ENCODE measurements at places on chromosomes 11 and 22.

DNA sequence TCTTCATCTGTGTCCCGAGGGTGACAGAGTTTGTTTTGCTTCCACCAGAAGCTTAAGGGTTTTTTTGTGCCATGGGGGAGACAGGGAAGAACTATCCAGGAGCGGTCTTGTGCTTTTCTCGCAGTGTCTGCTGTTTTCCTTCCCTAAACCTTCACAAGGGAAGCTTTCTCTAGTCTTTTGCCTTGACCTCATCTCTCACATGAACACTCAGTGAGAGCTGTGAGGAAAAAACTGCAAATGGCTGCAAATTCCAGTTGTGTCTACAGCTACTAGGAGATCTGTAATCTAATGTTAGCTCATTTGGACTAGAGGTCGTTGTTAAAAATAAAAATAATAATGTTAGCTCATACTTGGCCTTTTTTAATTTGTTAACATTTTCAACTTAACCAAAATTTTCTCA lies 264.7 kb upstream of the SESN3 start:
- DNase-seq, result no peak

DNA sequence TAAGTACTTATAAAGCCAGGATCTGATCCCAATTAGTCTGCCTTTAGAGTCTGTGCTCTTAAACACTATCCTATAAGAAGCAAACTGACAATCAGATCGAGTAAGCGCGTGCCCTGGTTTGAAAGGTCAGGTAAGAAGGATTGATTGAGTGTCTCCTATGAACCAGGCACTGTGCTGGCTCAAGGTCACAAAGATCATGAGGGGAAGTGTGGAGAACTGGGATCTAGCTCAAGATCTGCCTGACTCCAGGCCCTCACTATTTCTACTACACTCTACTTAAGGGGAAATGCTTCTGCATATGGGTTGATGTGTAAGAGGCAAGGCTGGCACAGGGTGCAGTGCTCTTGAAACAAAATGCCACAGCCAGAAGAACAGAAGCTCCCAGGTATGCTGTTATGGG lies 77.0 kb downstream of the ME3 start:
- DNase-seq, result no peak

DNA sequence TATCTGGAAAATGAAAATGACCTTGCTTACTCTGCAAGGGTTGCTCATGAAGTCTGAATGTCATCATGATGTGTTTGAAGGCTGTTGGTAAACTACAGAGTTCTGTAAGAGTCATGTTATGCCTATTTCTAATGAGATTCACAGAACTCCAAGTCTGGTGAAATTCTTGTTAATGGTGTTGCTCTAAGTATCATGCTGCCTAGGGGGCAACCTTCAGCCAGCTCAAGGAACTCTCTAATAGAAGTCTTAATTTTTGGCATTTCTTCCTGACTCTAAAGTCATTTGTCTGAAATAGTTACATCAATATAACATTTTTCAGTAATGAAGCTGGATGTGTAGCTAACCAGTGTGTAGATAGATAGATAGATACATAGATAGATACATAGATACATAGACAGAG lies 302.8 kb downstream of the FAT3 start:
- no peak for DNase-seq

GRCh38 chr11:61194981-61195695 lies 8.2 kb upstream of the PGA3 start:
- no peak for DNase-seq

DNA sequence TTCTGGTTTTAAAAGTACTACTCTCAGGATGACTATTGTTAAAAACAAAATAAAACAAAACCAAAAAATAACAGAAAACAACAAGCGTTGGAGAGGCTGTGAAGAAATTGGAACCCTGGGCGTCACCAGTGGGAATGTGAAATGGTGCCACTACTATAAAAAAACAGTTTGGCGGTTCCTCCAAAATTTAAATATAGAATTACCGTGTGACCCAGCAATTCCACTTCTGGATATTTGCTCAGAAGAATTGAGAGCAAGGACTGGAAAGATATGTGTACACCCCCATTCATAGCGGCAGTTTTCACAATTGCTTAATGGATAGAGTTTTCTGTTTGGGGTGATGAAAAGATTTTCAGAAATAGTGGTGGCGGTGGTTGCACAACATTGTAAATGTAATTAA lies 8.6 kb downstream of the APOA4 start:
- no peak for DNase-seq

GRCh38 chr11:108835624-108836023 lies 170.8 kb downstream of the DDX10 start:
- DNase-seq, result no peak

DNA sequence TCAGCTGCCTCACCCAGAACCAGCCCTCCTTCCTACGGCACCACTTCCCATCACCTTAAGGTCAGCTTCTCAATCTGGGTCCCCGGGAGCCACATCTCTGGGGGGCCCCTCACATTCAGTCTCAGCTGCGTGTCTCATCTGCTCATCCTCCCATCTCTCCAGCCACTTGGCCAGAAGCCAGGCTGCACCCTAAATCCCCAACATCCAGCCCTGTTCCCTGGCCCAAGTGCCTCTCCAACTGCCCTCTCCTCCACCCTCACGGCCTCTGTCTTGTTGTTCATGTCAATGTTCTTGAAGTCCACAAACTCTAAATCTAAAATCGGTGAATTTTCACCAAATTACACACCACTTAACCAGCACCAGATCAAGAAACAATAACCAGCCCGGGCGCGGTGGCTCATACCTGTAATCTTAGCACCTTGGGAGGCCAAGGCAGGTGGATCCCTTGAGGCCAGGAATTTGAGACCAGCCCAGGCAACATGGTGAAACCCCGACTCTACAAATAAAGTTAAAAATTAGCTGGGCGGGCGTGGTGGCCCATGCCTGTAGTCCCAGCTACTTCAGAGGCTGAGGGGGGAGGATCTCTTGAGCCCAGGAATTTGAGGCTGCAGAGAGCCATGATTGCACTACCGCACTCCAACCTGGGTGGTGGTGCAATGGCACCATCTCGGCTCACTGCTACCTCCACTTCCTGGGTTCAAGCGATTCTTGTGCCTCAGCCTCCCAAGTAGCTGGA lies 33.7 kb downstream of the A4GALT start:
- no peak for DNase-seq

All from HCEC 1CT (cell line).